ENCODE measurements at places on chromosomes 6 and 20. TPM values are rescaled to one million over a fixed set of nuclear protein-coding genes. Genes with fewer than 3 reads are reported as not detected.

The WFDC2 gene
- 4.8 TPM for total RNA-seq

The NUP153 gene
- 34.2 TPM for total RNA-seq

GRCh38 chr6:16947375-16948015 is 154.4 kb upstream of the STMND1 start:
- no peak for DNase-seq

DNA sequence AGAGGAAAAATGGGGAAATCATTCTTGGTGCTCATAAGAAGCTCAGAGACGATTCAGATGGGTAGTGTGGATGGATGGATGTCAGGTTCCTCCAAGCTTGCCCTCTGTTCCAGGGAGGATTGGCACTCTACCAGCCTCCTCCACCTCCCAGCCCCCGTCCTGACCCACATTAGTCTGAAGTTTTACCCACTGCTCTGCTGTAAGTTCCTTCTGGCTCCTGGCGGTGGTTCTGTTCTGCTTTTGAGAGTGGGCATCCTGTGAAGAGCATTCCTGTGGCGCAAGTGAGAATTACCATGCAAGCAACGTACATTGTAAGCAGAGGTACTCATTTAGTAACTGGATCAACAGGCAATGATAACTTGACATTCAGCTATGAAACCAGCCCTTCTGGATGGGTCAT is 103.4 kb downstream of the SYNDIG1 start:
- DNase-seq, result no peak

DNA sequence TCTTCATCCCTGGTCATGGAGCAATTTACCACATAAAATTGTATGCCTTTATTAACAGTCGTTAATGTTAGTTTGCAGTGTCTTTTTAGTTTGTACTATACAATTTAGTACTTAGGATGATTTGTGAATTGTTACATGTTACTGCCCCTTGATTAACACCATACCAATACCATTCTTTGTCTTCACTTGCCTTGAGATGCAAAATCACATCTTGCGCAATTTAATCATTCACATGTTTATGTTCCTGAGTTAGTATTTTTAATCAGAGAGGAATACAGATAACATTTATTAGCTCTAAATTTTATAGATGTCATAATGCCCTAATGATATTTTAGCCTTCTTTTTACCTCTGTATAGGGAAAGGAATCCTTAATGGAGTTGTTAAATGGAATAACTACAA is 114.1 kb downstream of the SCAF8 start:
- DNase-seq, result no peak

DNA sequence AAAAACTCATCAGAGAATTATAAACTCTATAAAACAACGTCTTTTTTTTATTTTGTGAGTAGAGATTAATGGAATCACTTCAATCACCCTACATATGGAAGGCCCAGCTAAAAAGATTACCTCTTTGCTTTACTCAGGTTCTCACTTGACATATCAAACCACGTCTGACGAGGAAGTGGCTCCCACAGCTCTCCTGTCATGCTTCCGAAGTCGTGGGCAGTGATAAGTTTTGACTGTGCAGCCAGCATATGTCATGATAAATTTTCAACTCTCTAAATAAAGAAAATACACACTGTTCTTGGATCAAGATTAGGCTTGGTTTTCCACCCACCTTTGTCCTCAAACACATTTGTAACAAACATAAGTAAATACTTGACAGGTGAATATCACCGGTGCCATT is 279.5 kb upstream of the RNF217 start:
- DNase-seq, result no peak

All from glutamatergic neuron (in vitro differentiated cells).